A549 (cell line): ENCODE measurements at places on chromosomes 11 and 22.
A peak's percentile ranks its signal among the peaks of the same experiment; 100 is the strongest.

DNA sequence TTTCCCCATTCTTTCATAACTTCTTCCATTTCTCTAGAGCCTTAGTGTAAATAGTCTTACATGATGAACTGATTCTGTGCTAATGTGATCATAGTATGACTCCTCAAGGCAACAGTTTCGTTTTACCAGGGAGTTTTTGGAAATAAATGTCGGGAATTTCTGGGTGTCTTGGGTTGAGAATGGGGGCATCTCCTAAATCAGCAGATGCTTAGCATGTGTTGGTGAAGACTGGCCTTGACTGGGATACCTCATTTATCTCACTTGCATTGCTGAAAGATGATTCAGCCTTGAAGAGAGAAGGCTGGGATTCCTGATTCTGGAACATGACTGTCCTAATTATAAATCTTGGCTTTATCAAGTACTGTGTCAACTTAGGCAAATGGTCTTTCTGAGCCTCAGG, 115.7 kb upstream of the C11orf87 start:
- no peak for DNase-seq

- no peak for DNase-seq
Observed at GRCh38 chr11:131486937-131487635, 116.7 kb downstream of the NTM start.

GRCh38 chr11:79152511-79152910, 288.3 kb downstream of the TENM4 start:
- no peak for DNase-seq

DNA sequence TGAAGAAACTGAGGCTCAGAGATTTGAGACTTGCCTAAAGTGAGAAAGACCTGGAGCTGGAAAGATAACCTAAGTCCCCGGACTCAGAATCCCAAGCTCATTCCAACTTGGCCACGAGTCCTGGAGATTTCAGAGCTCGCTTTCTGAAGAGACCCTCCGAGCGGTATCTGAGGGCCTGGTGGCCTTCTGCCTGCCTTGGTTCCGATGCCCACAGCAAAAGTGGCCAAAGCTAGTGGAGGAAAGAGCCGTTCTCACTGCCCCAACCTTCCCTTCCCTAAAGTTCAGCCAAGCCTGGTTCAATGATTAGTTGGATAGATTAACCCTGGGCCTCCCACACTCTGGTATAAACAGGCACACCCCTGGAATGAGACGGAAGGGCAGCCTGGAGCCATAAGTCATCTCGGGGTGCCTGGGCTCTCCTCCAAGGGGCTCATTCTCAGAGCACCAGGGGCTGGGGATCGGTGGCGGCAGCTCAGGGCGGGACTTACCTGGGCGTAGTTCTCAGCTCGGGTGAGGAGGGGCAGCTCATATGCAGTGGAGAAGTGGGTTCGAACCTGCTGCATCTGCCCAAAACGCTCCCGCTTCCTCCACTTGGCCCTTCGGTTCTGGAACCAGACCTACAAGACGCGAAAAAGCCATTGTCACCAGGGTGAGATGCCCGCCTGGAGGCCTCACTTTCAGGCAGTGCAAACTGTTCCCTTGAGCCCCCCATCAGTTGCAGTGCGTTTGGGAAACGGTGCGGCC, 42.8 kb downstream of the ALX4 start:
- DNase-seq: no peak

DNA sequence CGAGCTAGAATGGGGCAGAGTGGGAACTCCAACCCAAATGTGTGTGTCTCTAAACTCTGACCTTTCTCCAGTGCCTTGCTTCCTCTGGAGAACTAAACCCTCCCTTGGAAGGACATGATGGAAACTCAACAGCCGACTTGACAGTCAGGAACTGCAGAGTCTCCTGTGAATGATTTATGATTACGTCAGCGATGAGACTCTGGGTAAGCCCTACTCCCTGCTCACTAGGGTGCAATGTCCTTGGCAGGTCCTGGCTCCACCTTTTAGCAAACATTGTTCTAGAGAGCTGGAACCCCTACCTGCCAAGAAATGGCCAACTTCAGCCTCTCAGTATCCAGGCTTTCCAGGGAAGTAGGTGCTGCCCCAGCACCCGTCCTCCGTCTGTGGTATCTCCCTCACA, 96.1 kb upstream of the CD82 start:
- no peak for DNase-seq

DNA sequence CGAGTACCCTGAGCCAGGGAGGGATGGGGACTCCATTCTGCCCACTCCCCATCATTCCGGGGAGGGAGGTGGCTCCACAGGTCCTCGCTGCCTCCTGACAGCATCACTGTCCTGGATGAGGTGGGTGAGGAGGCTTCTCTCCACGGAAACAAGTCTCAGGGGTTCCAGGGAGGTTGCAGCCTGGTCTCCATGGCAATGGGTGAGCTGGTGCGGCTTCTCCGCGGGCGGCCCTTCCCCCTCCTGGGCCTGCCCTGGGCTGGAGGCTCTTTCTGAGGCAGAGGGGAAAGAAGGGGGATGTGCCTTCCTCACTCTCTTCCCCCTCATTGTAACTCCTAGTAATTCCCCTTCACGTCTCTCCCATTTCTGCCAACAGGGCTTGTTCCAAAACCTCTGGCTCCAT, 37.1 kb upstream of the PARVG start:
- no peak for DNase-seq

- no peak for DNase-seq
Observed at GRCh38 chr11:115893461-115894099, 389.4 kb upstream of the CADM1 start.

DNA sequence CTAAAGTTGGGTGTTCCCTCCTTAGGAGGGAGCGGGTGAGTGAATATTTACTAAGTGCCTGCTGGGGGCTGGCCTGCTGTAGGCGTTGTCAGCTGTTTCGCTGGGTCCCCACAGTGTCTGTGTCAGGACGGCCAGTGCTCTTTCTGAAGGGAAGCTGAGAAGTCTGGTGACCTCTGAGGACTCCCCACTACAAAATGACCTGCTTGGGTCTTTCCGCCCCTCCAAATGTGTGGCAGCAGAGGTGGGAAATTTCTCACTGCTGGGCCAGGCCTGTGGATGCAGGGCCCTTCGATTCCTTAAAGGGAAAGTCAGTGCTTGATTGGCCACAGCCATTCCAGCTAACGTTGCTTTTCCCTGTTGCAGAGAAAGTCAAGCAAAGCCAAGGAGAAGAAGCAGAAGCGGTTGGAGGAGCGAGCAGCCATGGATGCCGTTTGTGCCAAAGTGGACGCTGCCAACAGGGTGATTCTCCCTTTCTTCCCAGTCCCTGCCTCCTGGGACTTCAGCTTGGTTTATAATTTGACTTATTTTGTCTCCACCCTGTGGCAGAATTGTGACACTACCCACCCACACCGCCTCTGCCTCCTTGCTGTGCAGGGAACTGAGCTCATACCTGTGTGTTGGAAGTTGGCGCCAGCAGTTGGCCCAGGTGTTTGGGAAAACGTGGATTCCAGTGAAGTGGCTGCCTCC, 6.8 kb downstream of the NAA40 start:
- DNase-seq: peak; percentile 82

GRCh38 chr11:3879216-3879966, 23.9 kb downstream of the STIM1 start:
- no peak for DNase-seq

- no peak for DNase-seq
Observed at GRCh38 chr11:100229086-100229485, 458.0 kb upstream of the ARHGAP42 start.

- no peak for DNase-seq
Observed at GRCh38 chr11:95429376-95429907, 198.4 kb upstream of the SESN3 start.

GRCh38 chr22:42548597-42549330, 5.0 kb upstream of the SERHL2 start:
- no peak for DNase-seq

DNA sequence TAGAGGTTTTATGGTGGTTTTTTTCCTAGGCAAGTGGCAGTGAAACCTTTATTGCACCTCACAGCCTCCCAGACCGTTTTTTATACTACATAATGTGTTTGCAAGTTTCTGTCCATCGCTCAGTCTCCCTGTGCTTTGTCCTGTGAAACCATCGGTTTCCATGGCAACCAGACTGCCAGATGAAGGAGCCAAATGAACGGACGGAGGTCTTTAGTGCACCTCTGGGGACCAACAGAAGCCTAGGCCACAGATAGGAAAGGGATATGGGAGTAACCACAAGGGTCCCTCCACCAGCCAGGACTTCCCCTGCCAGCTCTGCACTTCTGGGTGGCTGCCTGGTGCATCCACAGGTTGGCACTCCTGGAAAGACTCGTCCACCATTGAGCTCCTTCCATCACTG, 165.0 kb downstream of the CHST1 start:
- no peak for DNase-seq
